Forelimb muscle (tissue), 1 donor: ENCODE measurements at places on chromosomes 5 and 9.
A peak's percentile ranks its signal among the peaks of the same experiment; 100 is the strongest.

DNA sequence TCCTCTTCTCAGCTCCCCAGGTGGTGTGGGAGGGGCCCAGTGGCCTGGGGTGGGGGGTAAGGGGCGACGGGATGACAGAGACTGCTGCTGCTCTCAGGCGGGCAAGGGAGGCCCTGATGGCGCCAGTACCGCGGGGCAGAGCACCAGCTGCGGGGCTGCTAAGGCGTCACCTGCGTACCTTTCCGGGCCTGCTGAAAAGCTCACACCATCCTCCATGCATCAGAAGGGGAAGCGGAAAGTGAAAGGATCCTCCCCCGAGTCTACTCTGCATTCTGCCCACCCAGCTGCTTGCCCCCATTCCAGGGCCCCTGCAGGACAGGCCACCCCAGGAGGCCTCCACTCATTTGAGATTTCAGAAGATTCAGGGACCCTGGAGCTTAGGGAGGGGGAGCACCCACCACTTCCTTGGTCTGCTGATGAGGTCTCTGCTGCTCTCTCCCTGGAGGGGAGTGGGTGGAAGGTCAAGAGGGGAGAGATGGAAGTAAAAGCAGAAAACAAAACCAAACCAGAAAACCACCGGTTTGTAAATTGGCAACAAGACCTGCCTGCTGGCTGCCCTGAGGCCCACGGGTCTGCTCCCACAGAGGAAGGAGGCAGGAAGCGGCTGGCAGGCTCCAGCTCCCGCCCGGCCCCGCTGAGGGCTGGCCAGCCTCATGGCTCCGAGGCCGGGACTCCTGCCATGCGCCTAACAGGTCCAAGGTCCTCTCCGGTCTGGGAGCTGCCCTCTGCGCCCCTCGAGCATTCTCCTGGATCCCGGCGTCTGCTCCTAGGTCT, 33.6 kb downstream of the PRRT1B start:
- DNase-seq = no peak

DNA sequence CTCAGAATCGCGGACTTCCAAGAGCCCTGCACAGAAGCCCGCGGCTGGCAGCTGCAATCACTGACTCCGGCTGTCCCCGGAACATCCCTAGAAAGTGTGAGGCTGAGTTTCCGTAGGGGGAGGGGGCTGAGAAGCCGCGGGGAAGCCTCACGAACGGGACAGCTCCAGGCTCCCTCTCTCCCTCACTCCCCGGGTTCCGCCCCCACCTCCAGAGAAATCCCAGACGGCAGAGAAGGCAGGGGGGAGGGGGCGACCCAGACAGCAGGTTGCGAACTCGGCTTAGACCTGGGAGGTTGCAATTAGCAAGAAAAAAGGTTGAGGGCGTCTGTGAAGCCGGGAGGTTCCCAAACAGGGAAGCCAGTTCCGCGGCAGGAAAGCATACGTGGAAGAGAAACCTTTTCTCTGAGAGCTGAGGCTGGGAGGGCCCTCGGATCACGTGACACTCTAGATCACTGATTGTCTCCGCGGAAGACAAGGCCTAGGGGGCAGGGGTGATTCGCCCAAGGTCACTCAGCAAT, 73.8 kb upstream of the CPLX2 start:
- DNase-seq = no peak

DNA sequence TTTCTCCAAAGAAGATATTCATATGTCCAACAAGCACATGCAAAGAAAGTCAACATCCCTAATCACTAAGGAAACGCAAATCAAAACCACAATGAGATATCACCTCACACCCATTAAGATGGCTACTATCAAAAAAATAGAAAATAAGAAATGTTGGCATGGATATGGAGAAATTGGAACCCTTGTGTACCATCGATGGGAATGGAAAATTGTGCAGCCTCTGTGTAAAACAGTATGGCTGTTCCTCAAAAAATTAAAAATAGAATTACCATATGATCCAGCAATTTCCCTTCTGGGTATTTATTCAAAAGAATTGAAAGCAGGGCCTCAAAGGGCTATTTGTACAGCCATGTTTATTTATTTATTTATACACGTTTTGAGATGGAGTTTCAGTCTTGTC, 43.0 kb upstream of the HRH2 start:
- no peak for DNase-seq

- DNase-seq = peak; percentile 98
These were observed 137.2 kb downstream of the C9orf50 start for GRCh38 chr9:129483415-129484351.

GRCh38 chr9:99391937-99392594, 170.0 kb downstream of the SEC61B start:
- no peak for DNase-seq

DNA sequence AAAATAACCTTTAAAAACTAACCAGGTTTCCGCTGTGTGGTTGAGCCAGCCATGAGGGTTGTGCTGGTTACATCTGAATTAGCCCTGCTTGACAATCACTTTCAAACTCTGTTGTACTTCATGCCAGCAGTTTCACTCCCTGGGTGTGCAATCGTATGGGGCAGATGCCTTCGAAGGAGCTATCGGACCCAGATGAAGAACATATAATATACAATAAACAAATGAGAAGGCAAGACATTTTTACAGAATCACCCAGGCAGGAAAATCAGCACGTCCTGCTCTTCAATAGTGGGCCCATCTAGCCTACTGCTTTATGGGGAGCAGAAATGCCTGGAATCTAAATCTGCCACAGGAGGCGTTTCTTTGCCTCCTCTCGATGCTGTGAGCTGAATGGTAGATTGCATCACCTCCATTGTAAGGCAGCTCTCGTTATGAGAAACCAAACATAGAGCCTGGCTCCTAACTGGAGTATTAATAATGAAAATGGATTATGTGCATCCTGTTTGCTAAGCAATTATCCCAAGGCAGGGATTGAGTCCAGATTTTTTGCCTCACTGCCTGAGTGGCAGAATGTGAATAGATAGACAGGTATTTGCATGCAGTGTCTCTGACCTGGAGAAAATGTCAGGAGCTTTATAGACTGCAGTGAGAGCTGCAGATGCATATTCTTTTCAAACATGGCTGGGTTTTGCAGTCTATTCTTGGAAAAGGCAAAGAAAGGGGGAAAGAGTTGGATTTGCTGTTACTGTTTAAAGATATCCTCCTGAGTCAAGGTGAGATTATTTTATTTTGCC, 143.3 kb upstream of the SMARCA2 start:
- no peak for DNase-seq

DNA sequence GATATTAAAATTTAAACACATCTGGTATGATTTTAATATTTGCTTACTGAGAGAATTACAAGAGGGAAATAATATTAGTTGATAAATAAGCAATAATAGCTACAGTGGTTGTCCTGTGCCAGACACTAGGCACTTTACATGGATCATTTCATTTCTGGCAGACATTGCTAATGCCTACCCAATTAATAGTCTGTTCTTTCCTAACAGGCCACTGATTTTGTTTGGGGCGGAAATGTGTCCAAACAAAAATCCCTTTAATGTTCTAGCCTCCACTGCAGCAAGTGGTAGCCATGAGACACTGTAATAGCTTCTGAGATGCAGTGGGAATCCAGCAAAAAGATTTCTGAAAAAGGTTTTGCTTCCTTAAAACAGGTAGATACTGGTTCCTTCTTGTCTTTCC, 527.4 kb downstream of the CSNK1G3 start:
- DNase-seq = no peak

DNA sequence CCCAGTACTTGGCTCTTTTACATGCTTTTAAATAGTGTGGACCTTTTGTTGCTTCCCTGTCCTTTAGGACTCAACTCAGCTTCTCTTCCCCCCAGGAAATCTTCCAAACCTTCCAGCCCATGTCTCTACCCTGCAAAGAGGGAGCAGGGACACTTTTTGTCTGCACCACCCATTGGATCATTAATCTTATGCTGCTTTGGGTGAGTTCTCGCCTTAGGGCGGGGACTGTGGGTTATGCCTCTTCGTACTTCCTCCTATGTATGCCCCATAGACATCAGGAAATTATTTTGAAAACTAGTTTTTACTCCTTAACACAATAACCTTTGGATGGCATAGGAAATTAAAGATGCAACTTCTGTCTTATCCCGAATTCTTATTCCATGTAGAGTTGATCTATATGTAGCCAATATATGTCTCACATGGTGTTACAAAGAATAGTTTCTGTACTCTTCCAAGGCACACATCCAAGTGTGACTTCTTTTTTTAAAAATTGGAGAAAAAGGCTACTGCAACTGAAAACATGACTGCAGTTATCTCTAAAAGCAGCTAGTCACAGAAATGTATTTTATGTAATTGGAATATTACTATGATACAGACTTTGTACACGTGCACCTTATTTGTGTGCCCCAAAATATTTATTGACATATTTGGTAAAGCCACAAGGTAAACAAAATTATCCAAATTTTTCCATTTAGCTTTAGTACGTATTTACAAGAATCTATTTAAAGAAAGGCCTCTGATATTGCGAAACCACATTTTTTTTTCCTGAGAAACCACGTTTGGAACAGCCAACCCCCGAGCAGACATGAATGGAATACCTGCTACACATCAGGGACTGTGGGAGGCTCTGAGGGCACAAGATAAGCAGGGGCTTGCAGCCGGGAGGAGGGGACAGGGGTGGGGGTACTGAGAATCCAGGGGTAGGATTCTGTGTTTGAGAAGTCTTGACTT, 133.6 kb downstream of the WDR41 start:
- no peak for DNase-seq

- DNase-seq = no peak
These were observed 273.5 kb downstream of the NR2F1-AS1 start for GRCh38 chr5:93307557-93307956.

DNA sequence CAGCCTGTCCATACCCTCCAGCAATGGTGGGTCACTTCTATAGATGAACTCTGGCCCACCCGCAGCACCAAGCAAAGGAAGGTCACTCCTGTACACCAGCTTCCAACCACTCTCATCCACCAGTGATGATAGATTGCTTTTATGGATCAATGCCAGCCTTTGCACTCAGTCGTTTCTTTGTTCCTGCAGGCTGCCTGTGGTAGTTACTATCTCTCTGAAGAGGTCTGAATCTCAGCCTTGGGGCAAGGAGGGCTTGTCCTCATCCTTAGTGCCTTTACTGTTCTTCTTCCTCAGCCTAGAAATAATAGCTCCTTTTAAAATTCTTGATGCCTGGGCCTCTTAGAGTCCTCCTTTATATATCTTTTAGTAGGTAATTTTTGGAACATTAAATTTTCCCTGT, 100.8 kb downstream of the TMC1 start:
- DNase-seq = no peak

- no peak for DNase-seq
These were observed 110.3 kb upstream of the TBC1D2 start for GRCh38 chr9:98365781-98366180.

GRCh38 chr5:116076496-116076895, 8.3 kb upstream of the COMMD10 start:
- DNase-seq = no peak

DNA sequence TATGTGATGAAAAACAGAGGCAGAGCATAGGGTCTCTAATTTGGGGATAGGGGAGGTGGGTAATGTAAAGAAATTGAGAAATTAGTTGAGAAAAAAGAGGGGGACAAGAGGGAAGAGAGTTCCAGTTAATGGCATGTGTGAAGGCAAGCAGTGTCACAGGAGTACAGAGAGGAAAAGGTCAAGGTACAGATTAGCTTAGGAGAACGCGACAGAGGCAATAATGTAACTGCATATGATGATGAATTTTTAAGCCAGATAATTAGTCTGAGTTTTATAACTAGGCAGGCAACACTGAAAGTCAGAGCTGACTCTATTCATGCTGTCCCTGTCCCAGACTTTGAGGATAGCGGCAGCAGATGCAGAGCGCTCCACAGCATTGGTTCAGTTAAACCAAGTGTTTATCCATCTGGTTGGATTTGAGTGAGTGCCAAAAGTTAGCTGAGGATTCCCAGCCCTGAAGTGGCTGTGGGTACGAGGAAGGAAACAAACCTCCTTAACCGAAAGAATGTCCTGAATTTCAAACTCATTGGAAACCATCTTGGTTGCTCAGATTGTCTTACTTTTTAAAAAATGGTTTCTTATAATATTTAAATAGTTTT, 315.2 kb downstream of the ARHGAP26 start:
- DNase-seq = no peak

GRCh38 chr5:132089363-132089762, 15.8 kb downstream of the CSF2 start:
- no peak for DNase-seq

GRCh38 chr5:115349001-115349817, 52.8 kb upstream of the CCDC112 start:
- DNase-seq = no peak

DNA sequence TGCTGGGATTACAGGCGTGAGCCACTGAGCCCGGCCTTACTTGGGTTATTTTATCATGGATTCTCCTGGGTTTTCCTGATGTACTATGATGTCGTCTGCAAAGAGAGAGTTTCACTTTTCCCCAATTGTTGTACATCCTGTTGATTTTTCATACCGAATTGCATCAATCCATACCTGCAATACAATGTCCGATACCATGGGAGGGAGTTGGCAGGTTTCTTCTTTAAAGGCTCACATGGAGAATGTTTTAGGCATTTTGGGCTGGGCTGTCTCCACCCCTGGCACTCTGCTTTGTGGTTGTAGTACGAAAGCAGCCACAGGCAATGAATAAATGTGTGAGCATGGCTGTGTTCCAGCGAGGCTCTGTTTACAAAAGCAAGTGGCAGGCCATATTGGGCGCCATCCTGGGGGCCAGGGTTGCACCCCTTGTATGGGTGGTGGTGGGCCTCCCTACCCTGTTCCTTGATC, 35.1 kb upstream of the EXOC3 start:
- no peak for DNase-seq

- DNase-seq = no peak
These were observed 32.8 kb downstream of the PCDH1 start for GRCh38 chr5:141845371-141845851.

GRCh38 chr5:1129711-1130055, 17.8 kb upstream of the SLC12A7 start:
- DNase-seq = no peak

DNA sequence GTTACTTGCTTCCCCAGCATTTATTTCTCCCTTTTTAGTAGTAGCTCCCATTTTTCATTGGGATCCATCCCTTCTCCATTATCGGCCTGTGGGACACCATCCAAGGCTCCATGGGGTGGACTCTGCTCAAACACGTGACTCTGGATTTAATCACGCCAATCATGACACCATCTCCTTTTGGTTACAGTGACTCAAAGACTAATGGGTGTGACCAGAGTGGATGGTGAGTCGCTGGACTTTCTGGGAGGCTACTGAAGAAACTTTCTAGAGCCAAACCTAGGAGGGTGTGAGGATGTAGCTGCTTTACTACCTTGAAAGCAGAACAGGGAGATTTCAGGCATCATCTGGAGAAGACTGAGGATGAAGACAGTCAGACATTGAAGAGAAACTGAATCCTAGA, 93.1 kb downstream of the PJA2 start:
- DNase-seq = no peak

DNA sequence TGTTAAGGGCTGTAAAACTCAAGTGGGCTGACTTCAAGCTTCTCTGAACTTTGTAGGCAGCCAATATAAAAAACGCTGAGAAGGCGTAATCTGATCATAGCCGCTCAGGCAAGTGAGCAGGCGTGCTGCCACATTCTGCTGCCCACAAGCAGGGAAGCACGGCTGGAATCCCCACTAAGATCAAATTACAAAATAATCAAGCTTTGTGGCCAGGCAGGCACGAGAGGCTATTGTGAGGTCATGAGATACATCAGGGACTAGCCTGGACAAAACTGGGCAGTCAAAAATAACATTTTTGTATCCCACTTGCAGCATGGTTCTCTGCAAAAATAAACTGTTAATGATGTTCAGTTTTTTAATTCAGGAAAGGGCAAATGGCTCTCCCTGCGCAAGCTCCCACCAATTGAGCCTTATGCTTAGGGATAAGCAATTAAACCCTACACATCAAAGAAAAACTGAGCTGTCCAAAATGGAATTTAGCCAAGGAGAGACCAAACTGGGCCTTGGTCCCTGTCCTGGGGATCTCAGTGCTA, 64.0 kb downstream of the POU5F2 start:
- DNase-seq = peak; percentile 6
